ENCODE measurements at places on chromosomes 13 and 19. TPM values are rescaled to one million over a fixed set of nuclear protein-coding genes. Genes with fewer than 3 reads are reported as not detected.

PRODH2 gene
- not detected for total RNA-seq

HDGFL2 gene
- 58.1 TPM for total RNA-seq

PEPD gene
- total RNA-seq: 69.6 TPM

SMIM44 gene
- total RNA-seq: not detected

MBD3L3 gene
- not detected for total RNA-seq

ZNF835 gene
- total RNA-seq: 0.97 TPM

TMIGD2 gene
- total RNA-seq: 0.36 TPM

RNF113B gene
- not detected for total RNA-seq

PRDX2 gene
- 140 TPM for total RNA-seq

FAM124A gene
- 0.97 TPM for total RNA-seq

TNFSF13B gene
- 3.6 TPM for total RNA-seq
